ENCODE measurements at places on chromosomes 11 and 22.

- no peak for DNase-seq
Observed at GRCh38 chr11:40826601-40827000, 632.9 kb downstream of the LRRC4C start.

DNA sequence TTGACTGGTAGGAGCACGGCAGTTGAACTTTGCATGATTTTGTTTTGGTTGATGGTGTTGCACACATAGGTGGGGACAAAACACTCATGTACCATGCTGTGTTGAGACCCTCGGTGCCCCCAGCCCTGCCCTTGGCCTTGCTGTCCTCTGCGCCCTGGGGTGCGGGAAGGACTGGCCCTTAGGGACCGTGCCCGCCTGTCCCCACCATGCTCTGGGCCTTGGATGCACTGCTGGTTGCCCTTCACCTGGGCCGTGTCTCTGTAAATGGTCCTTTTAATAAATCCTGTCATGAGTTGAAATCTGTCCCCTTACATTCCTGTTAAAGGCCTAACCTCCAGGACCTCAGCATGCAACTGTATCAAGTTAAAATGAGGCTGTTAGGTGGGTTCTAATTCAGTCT lies 102.3 kb upstream of the ANO1 start:
- DNase-seq: no peak

- DNase-seq: no peak
Observed at GRCh38 chr11:65897020-65897471, 3.1 kb downstream of the FOSL1 start.

GRCh38 chr22:41966607-41967240 lies 2.5 kb upstream of the SEPTIN3 start:
- no peak for DNase-seq

- DNase-seq: no peak
Observed at GRCh38 chr11:102430158-102430836, 22.3 kb downstream of the TMEM123 start.

DNA sequence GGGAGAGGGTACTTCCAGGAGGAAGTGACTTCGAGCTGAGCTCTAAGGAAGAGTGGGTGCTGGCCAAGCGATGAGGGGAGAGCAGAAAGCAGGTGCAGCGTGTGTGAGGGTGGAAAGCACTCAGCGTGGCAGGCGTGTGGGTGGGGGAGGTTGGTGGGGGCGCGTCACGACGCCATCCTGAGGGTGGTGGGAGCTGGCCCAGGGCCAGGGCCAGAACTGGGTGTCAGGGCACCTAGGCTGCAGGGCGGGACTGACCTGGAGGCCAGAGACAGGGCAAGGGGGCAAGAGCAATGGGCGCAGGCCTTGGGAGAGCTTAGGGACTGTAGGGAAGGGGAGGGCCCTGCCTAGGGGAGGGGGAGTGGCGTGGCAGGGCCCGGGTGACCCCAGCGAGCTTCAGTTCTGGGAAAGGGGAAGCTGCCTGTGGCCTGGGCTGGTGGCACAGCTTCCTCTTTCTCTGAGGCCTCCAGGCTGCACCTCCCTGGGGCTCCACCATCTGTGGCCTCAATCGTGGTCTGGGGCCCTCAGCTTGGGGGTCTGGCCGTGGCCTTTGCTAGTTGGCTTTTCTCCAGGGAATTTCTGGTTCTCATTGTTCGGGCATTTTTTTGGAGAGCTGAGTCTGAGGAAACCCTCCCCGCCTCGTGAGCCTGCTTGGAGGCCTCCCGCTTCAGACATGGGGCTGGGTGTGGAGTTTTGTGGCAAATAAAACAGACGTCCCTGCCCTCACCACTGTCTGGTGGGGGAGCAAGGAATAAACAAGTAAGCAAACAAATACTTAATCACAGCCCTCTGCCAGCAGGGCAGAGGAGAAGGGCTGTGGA lies 8.9 kb downstream of the RELT start:
- DNase-seq: peak; percentile 90

DNA sequence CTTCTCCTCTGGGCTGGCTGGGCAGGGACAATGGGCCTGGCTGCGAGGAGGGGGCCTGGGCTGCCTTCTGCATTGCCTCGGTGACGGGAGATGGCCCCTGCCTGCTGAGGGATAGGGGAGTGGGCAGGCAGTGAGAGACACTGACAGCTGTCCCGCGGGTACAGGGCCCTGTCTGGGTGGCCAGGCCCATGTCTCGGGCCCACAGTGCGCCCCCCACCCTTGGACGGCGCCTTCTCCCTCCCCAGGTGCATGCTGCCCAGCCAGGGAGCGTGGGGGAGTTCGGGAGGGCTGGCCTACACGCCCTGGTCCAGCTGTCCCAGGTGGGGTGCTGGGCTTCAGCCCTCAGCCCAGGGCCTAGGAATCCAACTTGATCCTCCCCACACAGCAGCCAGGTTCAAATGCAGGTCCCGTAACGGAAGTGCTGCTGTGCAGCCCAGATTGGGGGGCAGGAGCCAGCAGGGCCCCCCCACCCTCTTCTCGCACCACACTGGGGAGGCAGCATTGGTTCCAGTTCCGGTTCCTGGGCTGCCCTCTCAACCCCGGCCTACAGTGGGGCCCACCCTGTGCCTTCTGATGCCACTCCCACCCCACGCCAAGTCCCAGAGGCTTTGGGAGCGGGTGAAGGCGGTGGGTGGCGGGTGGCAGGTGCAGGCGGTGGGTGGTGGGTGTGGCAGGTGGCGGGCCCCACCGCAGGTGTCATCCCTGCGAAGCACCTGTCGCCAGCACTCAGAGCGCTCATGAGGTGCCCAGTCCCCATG lies 7.3 kb upstream of the TSSC4 start:
- no peak for DNase-seq

DNA sequence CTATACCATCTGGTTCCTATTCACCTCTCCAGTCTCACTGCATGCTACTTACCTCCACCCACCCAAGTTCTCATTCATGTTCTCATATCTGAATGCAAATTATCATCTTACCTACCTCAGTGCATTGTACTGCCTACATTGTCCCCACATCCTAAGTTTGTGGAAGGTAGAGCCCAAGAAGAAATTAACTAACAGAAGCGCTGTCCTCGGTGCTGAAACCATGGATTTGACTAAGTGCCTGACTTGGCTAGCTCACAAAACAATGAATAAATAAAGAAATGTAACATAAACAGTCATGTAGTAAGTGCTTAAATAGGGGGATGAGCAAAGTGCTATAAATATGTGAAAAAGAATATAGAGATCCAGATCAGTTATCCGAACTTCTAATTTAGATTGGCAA lies 63.2 kb downstream of the GRIA4 start:
- DNase-seq: no peak

DNA sequence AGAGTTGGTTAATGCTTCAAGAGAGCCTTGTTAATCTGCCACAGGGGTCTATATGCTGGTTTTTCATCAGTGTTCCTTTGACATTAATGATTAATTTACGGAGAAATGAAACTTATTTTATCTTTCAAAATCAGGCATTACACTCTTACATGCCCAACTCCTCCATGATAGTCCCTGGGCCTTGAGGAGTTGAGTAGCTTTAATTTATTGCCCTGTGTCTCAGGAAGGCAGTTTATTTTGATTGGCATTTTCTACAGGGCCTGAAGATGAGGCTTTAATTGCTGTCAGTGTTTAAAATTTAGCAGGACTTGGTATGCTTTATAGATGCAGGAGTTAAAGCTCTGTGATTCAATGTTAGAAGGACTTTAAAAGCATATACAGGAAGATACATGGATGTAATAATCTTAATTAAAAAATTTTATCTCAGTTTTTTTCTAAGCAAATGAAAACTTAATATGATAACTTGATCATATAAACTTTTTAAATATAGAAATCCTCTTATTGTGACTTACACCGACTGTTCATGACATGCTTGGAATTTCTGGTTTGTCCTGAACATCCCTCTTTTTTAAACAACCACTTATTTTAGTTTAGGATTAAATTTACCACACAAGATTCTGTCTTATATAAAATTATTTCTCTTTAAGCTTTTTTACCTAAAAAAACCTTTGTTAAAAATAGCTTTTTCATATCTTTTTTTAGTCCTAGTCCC lies 12.2 kb downstream of the GLYAT start:
- DNase-seq: no peak

DNA sequence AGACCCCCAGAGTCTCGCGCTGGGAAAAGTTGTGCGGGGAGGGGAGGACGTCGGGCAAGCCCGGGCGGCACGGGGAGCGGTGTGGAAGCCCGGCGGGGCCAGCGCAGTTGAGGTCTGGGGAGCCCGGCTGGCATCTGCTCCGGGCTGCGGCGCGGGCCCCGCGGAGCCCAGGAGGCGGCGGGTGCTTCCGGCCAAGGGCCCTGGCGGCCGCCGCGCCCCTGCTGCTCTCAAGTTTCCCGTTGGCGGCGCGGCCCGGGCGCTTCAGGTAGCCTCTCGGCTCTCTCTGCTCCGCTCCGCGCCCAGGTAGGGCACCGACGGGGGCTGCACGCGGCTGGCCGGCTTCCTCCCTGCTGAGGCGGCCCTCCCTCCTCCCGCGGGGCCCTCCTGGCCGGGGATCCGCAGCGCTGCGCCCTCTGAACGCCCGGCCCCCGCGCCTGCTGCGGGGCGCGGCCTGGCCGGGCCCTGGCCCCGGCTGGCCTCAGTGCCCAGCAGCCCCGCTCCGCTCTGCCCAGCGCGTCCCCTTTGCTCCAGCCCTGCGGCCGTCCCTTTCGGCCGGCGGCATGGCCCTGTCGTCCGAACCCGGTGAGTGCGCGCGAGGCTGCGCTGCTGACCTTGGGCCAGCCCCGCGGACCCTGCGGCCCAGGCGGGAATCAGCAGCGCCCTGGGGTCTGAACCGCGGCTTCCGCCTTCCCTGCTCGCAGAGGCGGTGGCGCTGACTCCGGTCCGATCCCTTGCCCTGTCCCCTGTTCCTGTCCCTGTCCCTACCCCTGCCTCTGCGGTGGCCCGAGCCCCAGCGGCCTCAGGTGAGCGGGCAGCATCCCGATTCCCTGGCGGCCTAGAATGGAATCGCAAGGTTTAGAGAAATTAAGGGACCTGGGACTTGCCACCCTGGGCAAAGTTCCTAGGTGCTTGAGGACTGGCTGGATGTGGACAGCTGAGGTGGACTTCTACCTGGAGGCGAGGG lies 4.3 kb upstream of the AMPD3 start:
- peak; percentile 79 for DNase-seq

GRCh38 chr22:37894939-37895670 lies 11.0 kb upstream of the MICALL1 start:
- DNase-seq: no peak

- no peak for DNase-seq
Observed at GRCh38 chr22:38014083-38014482, 29.7 kb upstream of the SOX10 start.

GRCh38 chr22:42443240-42444076 lies 11.3 kb upstream of the NFAM1 start:
- no peak for DNase-seq

DNA sequence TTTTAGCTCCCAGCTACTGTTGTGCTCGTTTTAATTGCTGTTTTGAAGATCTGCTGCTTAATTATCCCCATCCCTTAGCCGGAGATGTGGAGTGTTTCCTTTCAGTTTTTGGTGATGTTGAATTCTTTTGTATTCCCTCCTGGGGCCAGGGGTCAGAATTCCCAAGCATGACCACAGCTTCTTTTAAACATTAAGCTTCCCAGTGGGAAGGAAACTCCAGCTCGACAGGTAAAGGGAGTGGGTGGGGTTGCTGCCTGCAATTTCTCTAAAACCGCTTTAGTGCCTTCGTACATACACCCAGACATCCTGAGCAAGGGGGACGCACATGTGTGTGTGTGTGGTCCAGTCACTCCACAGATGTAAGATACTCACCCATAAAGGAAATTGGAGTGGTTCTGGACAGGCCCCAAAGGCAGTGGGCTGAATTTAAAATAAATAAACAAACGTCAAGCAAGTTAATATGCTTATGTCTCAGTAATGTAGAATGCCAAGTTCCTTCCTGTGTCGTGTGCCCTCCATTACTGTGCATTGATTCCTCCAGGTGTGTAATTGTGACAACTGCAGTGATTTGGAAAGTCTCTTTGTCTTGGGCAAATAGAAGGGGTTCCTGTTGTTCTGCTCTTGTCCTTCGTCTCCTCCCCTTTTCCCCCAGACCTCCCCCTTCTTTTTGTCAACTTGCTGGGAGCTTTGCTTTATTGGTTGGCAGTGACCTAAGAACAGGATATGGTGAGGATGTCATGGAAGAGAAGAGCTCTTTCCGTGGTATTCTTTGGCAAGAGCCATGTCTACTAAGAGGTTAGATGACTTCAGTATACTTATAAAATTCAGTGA lies 19.2 kb upstream of the ADSL start:
- no peak for DNase-seq

DNA sequence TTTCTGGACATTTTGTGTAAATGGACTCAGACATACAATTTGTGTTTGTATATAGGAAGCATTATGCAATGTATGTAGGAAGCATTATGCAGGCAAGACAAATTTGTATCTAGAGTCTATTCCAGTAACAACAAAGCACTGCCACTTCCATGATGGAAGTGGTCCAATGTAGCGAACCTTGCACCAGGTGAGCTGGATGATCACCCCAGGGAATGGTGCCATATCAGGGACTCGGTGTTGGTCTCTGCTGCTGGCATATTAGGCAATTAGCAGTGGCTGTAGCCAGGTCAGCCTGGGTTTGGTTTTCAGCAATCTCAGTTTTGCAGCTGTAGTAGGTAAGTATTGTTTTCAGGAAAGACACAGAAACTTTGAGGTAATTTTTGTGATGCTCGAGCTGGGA lies 12.8 kb downstream of the ZFP91 start:
- DNase-seq: no peak

GRCh38 chr11:563066-563811 lies 2.5 kb downstream of the RASSF7 start:
- no peak for DNase-seq

- no peak for DNase-seq
Observed at GRCh38 chr11:45889966-45890365, 4.5 kb downstream of the MAPK8IP1 start.

GRCh38 chr11:74487875-74488274 lies 5.6 kb downstream of the LIPT2 start:
- no peak for DNase-seq

DNA sequence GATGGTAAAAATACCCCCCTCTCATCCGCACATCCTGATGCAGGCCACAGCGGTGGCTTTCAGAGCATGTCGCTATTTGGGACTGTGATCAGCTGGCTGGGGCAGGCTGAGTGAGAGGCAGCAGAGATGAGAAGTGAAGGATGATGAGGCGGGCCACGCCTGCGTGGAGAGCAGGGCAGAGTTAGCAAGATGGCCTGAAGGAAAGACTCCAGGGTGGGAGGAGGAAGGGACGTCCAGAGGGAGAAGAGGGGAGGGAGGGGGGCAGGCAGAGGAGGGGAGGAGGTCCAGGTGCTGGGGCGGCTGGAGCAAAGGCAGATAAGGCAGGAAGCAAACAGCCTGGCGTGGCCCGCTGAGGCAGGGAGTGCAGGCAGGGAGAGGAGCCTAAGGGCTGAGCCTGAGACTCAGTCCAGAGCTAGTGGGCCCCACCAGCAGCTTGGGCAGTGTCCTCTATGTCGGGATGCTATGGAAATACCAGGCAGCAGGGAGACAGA lies 29.1 kb downstream of the LRFN4 start:
- no peak for DNase-seq
